ENCODE measurements at places on chromosomes 1 and 21. TPM values are rescaled to one million over a fixed set of nuclear protein-coding genes. Genes with fewer than 3 reads are reported as not detected.

SLAMF9 gene
- polyA plus RNA-seq = not detected

RNF186 gene
- not detected for polyA plus RNA-seq

CDA gene
- 8.4 TPM for polyA plus RNA-seq

PLA2G5 gene
- polyA plus RNA-seq = 8.5 TPM

EIF2D gene
- 48.9 TPM for polyA plus RNA-seq

DNA sequence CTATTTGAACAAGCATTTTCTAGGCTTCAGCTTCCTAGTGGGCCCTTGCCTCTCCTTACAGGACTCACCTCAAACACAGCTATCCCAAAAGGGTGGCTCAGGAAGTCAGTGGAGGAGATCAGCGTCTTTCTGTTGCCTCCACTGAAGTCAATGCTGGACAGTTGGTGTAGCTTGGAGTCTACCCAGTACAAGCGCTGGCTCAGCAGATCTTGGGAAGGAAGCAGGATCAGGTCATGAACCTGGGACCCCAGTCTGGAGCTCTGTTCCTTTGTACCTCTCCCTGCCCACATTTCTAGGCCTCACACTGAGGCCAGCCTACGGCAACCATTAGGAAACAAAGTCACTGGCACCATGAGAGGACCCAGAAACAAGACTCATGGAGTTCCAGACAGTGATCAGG lies 23.7 kb upstream of the MAGOH start:
- DNase-seq = no peak

DNA sequence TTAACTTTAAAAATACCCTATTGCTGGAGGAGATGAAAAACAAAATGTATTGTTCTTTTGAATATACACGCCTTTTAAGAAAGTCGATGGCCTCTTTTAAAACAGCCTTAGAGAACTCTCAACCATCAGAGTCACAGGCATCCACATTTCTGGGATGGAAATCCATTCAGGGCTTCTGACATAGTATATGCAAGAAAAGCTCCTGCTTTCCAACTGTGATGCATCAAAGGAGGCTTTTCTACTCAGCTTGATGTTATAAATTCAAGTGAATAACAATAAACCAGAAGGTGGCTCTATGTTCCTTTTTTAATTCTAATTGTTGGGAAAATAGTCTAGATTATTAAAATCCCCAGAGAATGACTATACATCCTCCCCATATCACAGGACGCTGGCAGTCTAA lies 398.8 kb upstream of the CXADR start:
- DNase-seq = no peak

GRCh38 chr1:190376044-190376443 lies 101.6 kb downstream of the BRINP3 start:
- no peak for DNase-seq

DNA sequence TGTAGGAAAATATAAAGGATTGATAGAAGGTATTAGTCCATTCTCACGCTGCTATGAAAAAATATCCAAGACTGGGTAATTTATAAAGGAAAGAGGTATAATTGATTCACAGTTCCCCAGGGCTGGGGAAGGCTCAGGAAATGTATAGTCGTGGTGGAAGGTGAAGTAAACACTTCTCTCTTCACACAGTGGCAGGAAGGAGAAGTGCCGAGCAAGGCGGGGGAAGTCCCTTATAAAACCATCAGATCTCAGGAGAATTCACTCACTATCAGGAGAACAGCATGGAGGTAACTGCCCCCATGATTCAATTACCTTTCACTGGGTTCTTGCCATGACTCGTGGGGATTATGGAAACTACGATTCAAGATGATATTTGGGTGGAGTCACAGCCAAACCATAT lies 1806.0 kb downstream of the MRPL39 start:
- no peak for DNase-seq

DNA sequence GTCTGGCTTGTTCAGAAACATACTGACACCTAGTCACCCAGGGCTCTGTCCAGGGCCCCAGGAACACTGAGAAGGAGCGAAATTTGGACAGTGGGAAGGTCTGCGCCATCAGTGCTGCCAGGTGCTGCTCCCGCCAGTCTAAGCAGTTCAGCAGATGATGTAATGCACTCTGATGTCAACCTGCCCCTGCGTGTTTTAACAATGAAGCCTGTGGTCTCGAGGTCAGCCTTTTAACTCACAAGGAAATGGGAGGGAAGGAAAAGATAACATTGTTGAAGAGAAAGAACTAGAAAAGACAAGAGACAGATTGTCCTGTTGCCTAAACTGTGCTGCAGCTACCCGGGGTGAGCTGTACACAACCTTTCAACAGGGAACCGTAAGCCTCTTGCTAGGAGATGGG lies 126.6 kb upstream of the IFFO2 start:
- no peak for DNase-seq

- no peak for DNase-seq
Observed at GRCh38 chr1:26259578-26259977, 20.3 kb upstream of the SH3BGRL3 start.

DNA sequence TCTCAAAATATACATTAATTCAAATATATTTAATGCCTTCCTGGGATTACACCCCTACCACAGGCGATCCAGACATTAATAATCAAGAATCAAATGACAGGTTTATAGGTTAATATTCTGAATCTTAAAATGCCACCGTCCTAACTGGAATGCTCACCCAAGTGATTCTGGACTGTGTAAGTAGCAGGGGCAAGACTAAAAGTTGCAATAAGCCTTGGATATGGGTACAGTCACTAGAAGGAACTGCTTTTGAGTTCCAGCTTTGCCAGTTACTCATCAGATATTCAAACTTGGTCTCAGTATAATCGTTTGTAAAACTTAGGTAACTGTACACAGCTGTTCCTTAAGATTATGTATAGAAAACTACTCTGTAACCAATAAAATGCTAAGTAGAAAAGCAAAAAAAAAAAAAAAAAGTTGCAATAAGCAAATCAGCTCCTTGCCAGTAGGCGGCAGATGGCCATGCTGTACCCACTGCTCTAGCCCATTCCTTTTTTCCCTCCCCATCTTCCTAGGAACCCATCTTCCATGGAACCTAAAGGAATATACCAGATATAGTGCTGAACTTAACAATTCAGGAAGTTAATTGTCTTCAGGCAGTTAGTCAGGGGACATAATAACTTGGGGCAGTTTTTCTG lies 10.5 kb downstream of the RO60 start:
- DNase-seq = no peak

Data from stomach (tissue), 19 donors.